ENCODE measurements at places on chromosomes 16 and 17.

DNA sequence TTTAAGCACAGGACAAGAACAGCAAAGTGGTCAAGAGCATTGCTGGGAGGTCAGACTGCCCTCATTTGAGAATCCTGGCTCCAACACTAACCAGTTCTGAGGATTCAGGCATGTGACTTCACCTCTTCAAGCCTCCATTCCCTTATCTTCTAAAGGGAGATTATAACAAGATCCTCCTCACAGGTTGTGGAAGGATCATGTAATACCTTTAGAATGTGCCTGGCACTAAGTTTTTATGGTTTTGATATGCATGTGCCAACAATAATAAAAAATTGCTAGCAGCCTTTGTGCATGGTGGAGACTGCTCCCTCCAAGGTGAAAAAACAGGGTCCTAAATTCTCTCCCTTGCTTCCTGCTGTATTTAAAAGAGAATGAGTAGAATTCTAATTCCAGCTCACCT lies 36.0 kb upstream of the ADAMTS18 start:
- no peak for DNase-seq

DNA sequence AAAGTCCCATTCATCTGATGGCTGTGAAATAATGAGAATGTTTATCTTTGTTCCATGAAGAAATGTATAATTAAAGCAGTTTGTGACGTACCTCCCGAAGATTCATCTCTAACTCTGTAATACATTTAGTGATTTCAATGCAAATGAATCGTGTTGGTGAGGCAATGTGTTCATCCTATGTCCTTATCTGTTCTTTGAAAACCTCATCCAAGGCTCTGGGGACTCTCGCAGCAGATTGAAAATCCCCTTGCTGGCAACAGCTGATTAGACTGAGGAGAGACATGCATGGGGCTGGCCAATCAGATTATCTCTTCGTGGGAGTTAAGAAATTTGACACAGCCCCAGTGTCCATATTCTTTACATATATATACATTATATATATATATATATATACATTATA lies 1095.4 kb upstream of the EEF2KMT start:
- DNase-seq: no peak

DNA sequence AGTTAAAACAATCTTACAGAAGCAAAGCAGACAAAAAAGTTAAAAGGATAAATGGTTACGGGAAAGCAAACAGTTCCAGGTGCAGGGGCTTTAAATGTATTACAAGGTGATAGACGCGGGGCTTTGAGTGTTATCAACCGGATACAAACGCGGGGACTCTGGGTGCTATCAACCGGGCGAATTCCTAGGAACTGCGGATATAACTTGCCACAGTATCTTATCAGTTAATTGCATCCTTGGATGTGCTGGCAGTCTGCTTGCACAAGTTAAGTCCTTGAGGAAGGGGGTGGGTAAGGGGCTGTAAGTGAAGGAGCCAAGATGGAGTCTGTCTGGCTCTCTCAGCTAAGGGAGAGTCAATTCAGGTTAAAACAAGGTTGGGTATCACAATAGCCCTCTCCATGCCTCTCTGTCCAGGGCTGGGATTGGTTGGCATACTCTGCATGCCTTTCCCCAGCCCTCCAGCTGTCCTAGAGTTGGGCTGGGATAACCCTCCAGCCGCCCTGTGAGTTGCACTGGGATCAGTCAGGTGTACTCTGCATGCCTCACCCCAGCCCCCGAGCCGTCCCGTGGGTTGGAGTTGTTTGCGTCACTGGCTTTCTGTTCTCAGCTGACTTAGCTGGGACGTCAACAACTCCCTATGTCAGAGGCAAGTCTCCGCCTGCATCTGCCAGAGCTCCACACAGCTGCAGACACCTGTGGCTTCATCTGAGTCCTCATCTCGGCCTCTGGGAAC lies 40.9 kb downstream of the TMEM235 start:
- DNase-seq: peak; percentile 80

- no peak for DNase-seq
Observed at GRCh38 chr17:20934288-20934687, 108.5 kb downstream of the USP22 start.

GRCh38 chr17:82970067-82970466 lies 109.3 kb upstream of the METRNL start:
- DNase-seq: no peak

DNA sequence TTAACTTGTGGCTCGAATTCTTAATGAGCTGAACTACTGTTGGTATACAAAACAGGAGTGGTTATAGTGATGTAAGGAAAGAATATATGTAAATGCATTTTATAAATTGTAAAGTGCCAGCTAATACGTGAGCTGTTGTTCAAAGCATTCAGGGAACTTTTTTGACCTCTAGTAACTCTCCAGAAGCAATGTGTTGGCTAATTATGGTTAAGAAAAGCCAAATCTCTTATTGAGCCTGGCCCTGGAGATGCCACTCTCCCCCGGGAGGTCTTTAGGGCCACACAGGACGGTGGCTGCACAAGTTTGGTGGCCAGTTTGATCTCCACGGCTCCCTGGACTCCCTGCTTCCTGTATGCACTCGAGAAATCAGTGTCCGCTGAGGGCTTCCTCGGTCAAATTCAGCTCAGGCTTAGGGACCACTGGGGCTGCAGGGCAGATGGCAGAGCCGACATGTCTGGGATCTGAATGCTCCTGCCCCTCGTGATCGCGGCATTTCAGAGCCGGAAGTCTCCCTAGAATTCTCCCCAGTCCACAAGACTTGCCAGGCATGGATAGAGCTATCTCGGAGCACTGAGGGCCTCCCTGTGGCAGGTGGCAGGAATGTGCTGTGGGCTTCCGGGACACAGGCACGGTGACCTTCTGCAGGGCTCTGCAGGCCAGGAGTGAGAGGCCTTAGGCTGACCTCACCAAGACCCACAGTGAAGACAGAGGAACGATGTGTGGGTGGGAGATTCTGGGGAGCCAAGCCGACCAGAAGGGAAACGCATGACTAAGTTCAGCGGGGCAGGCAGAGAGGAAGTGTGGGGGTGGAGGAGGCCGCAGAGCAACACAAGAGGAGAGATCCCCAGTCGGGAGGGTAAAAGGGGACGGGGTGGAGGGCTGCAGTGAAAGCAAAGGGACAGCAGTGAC lies 18.6 kb upstream of the PITPNM3 start:
- no peak for DNase-seq

- no peak for DNase-seq
Observed at GRCh38 chr17:82278786-82279391, 5.4 kb upstream of the CSNK1D start.

GRCh38 chr17:44323359-44324091 lies 1.1 kb downstream of the SLC25A39 start:
- DNase-seq: no peak

DNA sequence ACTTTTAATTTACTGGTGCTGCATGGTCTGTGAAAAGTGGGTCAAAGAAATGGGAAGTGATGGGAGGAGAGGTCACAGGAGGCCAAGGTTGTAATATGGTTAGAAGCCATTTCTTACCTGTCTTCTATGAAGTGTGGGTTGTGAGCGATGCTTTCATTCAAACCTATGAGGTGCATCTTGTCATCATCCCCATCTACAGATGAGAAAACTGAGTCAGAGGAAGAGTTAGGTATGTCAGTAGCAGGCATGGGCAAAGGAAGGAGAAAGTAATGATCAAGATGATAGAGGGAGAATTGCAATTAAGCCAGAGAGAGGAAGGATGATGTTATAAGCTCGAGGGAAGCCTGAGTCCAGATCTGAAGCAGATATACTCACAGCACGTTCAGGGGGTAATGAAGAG lies 19.7 kb downstream of the CDH13 start:
- DNase-seq: no peak

Data from H4 (cell line).